ENCODE measurements at places on chromosomes 3 and 15.

GRCh38 chr15:76200083-76200465, 111.2 kb downstream of the ETFA start:
- no peak for DNase-seq

GRCh38 chr3:15496341-15496664, 25.2 kb downstream of the COLQ start:
- DNase-seq: no peak

DNA sequence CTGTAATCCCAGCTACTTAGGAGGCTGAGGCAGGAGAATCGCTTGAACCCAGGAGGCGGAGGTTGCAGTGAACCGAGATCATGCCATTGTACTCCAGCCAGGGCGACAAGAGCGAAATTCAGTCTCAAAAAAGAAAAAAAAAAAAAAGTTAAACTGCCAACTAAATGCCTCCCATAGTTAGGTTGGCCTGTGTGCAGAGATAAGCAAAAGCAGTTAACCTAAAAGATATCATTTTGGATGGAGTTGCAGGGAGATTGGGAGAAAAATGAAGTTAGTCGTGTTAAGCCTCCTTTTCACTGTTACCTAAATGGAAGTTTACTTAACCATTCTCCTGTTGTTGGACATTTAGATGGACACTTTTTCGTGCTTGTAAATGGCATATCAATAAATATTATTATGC, 11.4 kb upstream of the FETUB start:
- DNase-seq: no peak

GRCh38 chr3:119417771-119418512, 45.5 kb downstream of the TMEM39A start:
- peak; percentile 45 for DNase-seq

DNA sequence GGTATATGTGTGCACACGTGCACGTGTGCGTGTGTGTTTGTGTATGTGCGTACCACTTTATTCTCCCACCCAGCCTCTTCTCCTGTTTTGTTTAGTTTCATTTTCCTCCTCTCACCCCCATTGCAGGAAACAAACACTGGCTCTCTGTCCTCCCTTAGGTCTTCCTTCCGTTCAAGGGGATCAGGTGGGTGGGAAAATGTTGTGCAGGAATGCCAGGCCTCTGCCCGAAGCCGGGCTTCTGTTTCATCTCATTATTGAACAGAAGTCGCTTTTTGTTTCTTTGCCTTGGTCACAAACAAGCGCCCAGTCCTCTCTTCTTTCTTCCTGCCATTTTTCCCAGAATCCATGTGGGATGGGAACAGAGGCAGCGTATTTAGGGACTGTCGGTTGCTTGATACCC, 69.6 kb downstream of the IGF1R start:
- DNase-seq: no peak

Data from choroid plexus epithelial cell (primary cell).